ENCODE measurements at places on chromosomes 3 and 15. TPM values are rescaled to one million over a fixed set of nuclear protein-coding genes. Genes with fewer than 3 reads are reported as not detected.

Gene ACTRT3
- 2.2 TPM for total RNA-seq

GRCh38 chr3:10574101-10574620 is 68.8 kb upstream of the ATP2B2 start:
- DNase-seq, result no peak

DNA sequence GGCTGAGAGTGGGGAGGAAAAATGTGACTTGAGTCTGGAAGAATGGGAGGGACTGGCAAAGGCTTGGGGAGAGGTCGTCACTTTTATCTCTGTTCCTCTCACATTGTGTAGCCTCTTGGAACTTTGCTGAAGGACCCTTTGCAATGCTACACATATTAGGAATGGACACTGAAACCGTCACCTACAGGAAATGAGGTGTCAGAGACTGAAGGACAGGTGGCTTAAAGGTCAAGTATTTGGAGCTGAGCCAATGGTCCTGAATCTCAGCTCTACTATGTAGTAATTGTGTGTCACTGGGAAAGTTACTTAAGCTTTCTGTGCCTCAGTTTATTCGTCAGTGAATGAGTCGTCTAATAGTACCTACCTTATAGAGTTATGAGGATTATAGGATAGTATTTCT is 14.7 kb downstream of the MCTP2 start:
- DNase-seq, result no peak

DNA sequence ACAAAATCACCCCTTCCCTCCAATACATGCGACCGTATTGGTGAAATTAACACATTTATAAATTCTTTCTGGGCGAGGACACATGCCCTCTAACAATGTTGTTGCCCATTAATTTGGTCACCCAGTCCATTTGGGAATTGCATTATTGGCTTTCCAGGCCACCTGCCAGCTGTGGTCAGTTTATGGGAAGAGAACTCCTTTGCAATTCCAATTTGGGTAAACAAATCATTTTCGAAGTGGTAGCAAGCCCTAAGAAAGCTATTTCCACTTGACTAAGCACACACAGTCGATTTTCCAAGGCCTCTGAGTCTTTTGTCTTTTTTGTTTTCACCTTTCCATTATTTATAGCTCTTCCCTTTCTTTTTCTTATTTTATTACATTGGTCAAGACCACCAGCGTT is 362.3 kb upstream of the RGMA start:
- DNase-seq, result no peak

DNA sequence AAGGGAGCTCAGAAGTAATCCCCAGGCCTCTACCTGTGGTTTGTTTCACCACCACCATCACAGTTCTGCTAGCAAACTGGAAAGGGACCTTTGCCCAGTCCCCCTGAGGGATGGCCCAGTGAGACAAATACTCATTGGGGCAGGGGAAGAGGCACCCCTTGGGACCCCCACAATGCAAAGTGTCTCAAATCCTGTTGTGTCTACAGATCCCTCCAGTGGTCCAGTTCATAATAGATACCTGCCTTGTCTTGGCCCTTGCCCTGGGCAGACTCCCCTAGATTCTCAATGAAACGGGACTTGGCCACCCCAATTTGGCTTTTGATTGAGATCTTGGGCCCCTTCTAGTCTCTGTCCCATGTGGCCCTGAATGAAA is 43.8 kb upstream of the RAB6B start:
- no peak for DNase-seq

GRCh38 chr3:113551820-113552219 is 19.5 kb downstream of the SIDT1 start:
- no peak for DNase-seq

DNA sequence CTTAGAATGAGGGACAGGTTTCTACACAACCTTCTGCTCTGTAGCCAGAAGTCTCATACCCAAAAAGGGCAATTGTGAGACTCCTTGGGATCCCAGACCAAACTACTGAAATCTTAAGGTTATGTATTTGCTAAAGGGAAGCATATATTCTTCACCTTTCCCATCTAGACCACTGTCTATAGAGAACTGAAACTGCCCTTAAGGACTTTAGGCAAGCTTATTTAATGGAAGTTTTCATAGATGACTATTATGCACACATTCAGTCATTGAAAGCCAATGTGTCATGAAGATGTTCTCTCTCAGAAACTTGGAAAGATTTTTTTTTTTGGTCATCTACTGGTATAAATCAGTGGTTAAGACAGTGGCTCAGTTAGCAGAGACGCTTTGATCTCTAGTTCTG is 365.3 kb downstream of the MCTP2 start:
- DNase-seq, result no peak

DNA sequence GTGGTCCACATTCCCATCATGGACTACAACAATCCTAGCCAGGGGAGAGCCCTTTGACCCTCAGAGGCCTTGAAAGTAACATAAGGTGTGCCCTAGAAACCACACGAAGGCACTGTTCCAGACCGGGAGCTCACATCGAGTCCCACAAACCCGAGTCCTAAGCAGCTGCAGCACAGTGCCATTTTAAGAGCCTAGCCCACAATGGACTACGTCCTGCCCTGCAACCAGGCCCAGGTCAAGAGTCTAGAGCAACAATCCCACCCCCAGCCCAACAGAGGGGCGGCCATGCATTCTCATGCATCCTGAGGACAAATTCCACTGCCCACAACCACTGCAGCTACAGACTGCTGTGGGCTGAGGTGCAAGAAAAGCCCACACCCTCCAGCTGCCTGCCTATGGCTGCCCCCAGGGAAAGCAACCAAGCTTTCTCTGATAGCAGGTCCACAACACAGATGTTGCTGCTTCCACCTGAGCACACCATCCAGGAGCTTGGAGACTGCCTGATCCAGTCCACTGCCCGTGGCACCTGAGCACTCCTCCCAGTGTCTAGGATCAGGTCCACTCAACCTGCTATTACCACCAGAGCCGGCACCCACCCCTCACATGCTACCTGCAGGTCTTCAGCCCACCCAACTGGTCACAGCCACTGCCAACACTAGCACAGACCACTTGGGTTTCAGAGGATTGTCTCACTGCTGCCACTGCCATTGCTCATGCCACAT is 56.8 kb downstream of the IGSF11 start:
- DNase-seq, result no peak
